Activated CD8-positive, alpha-beta memory T cell treated with anti-CD3 and anti-CD28 coated beads, Interleukin-2, amount 10 ng/mL, durations not matched to agents 7 days and 5 days (primary cell): ENCODE measurements at places on chromosomes 6 and 20. TPM values are rescaled to one million over a fixed set of nuclear protein-coding genes. Genes with fewer than 3 reads are reported as not detected.

GRCh38 chr20:31864521-31865400 lies 5.6 kb downstream of the DUSP15 start:
- DNase-seq, result no peak
- H3K4me1 ChIP-seq, result peaks cover 5% of the 10 kb centered on the region
- H3K27me3 ChIP-seq, result peaks cover 41% of the 10 kb centered on the region
- peaks cover under 1% of the 10 kb centered on the region for H3K36me3 ChIP-seq
- H3K4me3 ChIP-seq, result no peak overlapping the region

DNA sequence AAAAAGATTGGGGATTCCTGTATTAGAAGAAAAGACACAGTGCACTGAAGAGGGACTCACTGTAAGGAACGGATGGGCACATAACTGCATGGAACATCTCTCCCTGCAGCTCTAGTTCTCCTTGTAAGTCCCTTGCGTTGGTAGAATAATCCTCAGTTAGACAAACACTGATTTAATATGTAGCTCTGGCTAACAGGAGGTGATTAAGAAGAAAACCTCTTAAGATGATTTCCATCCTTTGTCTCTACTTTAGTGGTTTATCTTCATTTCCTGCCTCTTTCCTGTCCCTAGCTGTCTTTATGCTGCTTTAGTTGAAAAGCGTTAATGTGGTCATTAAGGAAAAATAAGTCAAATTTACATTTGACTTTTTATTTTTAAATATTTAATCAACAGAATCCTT lies 86.6 kb downstream of the SLC16A10 start:
- H3K27ac ChIP-seq, result no peak overlapping the region
- peaks cover 23% of the 10 kb centered on the region for H3K27me3 ChIP-seq
- DNase-seq, result no peak
- no peak overlapping the region for H3K4me3 ChIP-seq
- peaks cover 13% of the 10 kb centered on the region for H3K4me1 ChIP-seq
- H3K36me3 ChIP-seq, result peaks cover 2% of the 10 kb centered on the region

- H3K27ac ChIP-seq, result no peak overlapping the region
- peaks cover 3% of the 10 kb centered on the region for H3K27me3 ChIP-seq
- peaks cover 7% of the 10 kb centered on the region for H3K4me1 ChIP-seq
These were observed 5.1 kb upstream of the EPB41L2 start for GRCh38 chr6:131068165-131068564.

DNA sequence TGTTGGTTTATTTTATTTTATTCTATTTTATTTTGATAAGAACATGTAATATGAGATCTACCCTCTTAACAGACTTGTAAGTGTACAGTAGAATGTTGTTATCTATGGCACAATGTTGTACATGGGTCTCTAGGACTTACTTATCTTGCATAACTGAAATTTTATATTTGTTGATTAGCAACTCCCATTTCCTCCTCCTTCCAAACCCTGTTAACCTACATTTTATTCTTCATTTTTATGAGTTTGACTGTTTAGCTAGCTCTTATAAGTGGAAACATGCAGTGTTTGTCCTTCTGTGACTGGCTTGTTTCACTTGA lies 37.9 kb upstream of the BCAS1 start:
- peaks cover 4% of the 10 kb centered on the region for H3K27me3 ChIP-seq
- H3K27ac ChIP-seq, result no peak overlapping the region
- H3K4me3 ChIP-seq, result no peak overlapping the region
- H3K36me3 ChIP-seq, result no peaks in the 10 kb centered on the region
- DNase-seq, result no peak

GRCh38 chr20:61808447-61808846 lies 257.2 kb downstream of the TAF4 start:
- H3K27me3 ChIP-seq, result peaks cover 3% of the 10 kb centered on the region
- H3K4me1 ChIP-seq, result no peaks in the 10 kb centered on the region

BCAS1 gene
- total RNA-seq, result 0.14 TPM

GRIK2 gene
- not detected for total RNA-seq

BMP6 gene
- total RNA-seq, result not detected

ARG1 gene
- not detected for total RNA-seq

KIAA1755 gene
- not detected for total RNA-seq

STMND1 gene
- total RNA-seq, result not detected
